ENCODE measurements at places on chromosomes 3 and 15.
A peak's percentile ranks its signal among the peaks of the same experiment; 100 is the strongest.

DNA sequence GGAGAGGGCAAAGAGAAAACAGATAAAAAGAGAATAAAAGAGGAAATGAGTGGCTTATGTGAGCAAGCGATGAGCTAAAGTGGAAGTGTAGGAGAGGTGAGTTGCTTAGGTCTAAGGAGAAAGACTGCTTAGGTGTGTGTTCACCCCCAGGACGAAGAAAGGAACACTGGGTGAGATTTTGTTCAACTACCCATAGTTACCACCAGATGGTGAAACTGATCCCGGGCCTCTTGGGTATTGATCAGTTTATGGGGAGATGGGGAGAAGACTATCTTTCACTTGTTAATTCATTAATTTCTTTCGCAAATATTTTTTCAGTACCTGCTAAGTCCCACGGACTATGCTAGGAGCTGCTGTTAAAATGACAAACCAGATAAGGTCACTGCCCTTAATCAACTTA is 33.9 kb downstream of the GAP43 start:
- no peak for DNase-seq

- no peak for DNase-seq
Measured at GRCh38 chr3:106255870-106256248, 387.0 kb upstream of the CBLB start.

DNA sequence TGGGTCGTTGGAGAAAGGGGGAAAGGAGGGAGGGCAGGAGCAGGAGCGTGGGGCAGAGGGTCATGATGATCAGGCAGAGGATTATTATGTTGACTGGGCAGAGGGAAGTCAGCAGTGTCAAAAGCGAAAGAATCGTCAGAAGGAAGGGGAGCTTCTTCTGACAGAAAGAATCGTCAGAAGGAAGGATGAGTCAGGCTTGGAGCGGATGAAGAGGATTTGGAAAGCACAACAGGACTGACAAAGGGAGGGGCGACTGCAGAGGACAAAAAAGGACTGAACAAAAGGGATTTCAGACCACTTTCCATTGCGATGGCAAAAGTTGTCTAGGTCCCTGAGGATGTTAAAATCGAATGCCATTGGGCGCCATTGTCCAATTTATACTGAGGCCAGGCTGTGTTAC is 1053.5 kb downstream of the SI start:
- DNase-seq, result no peak

- DNase-seq, result peak; percentile 38
Measured at GRCh38 chr3:40580494-40581091, 55.8 kb downstream of the ZNF621 start.

DNA sequence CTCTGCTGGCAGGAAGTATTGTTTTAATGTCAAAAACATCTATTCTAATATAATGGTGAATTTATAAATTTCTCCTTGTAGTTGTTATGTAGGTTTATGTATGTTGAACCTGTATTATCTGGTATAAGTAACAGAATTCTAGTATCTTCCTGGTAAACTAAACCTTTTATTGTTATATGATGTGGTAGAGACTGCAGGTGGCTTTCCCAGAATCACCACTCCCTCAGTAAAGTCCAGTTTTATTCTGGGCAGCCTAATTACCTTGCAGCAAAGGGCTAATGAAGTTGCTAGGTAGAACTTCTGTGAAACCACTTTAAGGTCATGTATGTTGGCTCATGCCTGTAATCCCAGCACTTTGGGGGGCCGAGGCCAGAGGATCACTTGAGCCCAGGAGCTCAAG is 15.6 kb downstream of the CSNK1G1 start:
- no peak for DNase-seq

GRCh38 chr3:72538070-72538745 is 310.0 kb downstream of the SHQ1 start:
- no peak for DNase-seq

DNA sequence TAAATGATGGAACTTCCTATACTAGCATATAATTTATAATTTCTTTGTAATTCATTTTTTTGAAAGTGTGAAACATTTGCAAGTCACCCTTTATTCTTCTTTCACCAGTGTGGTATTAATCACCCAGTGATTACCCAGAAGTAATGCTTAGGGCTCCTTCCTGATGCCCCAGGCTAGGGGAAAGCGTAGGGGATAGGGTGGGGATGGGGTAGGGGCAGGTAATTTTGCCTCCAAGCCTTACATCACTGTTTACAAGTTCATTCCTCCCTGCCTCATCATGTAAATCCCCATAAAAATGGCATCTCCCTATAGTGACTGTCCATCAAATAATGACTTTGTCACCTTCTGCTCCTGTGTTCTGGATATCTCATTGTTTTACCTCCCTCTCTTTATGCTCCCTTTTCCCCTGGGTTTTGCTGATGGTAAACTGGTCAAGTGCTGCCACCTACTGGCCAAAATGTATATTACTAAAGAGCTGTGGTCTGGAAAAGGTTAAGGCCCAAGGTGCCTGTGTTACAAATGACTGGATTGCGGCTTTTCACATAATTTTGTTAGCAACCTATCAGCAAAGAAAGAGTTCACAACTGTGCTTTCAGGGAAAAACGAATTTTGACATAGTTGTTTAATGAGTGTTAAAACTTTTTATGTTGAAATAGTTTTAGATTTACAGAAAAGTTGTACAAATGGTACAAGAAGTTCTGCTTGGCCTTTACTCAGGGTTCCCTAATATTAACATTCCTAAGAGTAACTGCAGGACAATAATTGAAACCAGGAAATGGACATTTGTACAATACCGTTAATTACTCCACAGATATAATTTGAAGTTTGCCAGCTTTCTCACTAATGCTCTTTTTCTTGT is 54.7 kb downstream of the ONECUT1 start:
- peak; percentile 78 for DNase-seq

DNA sequence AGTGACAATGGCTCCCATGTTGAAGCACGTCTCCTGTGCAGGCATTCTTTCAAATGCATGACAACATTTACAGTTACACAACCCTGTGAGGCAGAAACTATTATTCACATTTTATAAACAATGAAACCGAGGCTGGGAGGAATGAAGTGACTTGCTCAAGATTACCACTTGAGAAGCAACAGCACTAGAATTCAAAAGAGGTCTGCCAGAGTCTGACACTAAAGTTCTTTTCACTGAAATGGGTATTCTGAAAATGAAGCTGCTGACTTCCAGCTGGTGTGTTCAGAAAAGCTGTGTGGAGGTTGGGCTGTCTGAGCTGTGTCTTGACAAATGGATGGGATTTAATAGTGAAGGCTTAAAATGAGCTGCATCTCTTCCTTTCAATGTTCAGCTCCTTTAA is 104.4 kb downstream of the THSD4 start:
- DNase-seq, result no peak

DNA sequence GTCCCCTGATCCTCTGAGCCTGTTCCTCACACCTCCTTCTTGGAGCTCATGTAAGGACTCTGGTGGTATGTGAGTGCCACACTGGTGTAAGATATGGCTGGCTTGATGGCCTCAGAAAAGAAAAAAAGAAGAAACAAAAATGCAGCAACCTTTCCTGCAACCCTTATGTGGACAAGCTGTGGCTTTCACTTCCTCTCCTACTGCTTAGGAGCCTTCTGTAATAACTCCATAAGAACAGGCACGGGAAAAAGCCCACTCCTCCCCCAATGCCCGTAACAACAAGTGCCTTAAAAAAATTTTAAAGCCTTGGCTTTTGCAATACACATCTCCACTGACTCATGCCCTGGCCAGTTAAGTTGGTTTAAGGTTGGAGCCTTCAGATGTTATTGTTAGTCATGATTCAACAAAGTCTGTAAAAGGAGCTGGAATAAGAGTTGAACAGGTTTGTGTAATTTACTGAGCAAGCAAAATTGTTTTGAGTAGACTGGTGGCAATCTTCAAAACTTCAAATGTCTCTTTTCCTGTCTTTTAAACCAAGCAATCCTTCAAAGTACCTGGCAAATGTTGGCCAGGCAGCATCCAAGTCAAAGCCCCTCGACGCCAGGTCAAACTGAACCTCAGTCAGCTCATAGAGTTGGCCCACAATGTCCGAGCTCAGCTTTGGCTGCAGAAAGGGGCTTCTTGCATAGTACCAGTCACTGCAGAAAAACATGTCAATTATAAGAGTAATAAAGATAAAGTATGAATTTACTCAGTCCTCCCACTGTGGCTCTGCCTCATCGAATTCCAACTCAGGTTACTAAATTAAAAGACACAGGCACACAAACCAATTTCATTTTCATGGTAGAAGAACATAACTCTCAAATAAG is 22.9 kb downstream of the FYCO1 start:
- no peak for DNase-seq

- no peak for DNase-seq
Measured at GRCh38 chr3:126261037-126261436, 80.7 kb upstream of the ALDH1L1 start.

DNA sequence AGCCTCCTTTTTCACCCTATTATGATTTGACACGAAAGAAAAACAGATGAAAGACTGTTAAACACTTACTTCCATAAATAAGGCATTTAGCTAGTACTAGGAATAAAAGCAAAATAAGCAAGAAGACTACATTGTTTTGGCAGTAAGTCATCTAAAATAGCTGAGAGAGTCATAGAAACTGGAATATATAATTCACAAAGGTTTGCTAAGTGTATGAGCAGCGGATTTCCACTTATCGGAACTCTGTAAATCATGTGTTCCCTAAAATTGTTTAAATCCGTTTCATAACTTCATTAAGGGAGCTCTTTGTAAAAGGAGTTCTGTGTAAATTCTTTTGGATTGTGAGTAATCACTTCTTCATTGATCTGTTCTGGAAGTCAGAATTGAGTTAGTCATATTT is 202.5 kb upstream of the CBLB start:
- DNase-seq, result no peak

GRCh38 chr3:5768281-5768945 is 580.9 kb downstream of the EDEM1 start:
- DNase-seq, result no peak

GRCh38 chr3:49013738-49014660 is 4.4 kb downstream of the DALRD3 start:
- no peak for DNase-seq

GRCh38 chr3:14650193-14650592 is 1.4 kb upstream of the CCDC174 start:
- no peak for DNase-seq

- no peak for DNase-seq
Measured at GRCh38 chr3:25056-25455, 171.5 kb upstream of the CHL1 start.

DNA sequence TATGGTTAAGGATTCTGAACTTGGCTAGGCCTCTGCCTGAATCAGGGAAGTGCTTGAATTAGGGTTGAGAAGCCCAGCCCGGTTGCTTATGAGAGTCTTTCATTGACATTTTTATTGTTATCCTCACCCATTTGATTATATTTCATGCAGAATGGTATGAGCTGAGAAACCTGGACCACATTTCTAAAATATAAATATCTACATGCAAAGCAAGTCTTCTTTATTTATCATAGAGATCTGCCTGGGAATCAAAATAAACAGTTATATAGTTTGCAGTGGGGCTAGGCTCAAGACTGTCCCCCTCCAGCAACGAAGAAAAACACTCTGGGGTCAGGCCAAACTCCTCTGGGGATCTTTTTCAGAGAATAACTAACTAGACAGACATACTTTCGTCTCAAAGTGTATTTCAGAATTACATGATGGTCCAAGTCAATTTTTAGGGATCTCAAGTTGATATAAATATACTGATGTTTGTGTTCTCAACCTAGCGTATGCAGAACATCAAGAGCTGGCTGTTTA is 675.4 kb upstream of the NR2F2 start:
- no peak for DNase-seq

DNA sequence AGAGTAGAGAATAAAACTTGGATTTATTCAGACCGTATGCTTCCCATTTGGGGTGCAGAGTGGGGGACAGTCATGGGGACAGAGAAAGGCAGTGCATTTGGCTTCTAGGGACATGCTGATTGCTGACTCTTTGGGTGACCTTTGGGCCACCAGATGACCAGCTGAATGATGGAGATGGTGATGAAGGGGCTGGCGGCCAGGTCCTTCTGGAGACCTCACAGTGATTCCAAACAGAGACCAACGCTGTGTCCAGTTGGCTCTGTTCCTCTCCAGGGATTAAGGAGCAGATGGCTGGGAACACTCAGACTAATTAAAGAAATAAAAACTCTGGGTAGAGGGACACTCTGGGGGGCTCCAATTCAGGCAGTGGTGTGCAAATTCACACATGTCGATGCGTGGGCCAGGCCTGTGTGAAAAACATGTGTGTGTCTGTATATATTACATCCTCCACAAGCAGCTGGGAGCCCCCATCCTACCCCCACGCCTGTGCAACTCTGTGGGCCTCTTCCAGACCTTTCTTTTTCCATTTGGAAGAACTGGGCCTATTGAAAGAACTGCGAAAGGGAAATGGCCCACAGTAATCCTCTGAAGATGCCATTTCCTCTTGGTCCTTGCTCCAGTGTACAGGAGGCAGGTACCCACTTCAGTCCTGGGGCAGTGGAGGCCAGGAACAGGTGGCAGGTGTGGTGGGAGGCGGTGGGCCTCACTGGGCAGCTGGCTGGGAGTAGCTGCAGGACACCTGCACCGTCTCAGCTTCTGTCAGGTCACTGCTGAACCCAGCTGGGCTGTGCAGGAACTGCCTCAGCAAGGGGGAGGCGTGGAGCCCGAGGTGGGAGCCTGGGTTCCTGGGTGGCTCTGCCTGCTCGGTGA is 8.9 kb downstream of the XIRP1 start:
- DNase-seq, result no peak

GRCh38 chr15:26359855-26360254 is 413.0 kb downstream of the GABRB3 start:
- no peak for DNase-seq

- no peak for DNase-seq
Measured at GRCh38 chr3:23987356-23987755, 42.3 kb downstream of the NR1D2 start.

DNA sequence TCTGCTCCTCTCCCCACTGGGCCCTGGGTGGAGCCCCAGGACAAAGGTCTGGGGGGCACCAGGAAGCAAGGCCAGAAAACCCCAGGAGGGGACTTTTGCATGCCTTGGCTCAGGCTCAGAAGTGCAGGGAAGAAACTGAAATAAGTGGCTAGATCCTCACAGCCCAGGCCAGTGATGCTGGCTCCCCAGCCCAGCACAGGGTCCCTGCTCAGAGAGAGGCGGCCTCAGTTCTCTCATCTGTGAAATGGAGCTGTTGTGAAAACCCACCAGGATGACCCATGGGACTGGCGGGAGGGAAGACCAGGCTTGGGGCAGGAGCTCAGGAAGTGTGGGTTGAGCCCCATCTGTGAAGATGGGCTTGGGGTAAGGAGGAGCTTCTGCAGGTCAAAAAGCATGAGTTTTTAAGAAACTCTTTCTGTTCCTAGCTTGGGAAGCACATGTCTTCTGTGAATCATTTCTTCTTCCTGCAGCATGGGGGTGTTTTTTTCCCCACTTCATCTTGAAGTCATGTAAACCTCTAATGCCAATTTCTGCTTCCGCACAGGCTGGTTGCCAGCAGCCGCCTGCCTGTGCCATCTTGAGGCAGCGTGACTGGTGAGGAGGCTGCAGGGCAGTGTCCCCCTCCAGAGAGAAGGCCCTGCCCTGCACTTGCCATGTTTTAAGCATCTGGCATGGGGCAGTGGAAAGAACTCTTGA is 118.6 kb downstream of the SMAD6 start:
- no peak for DNase-seq

Data from HCT116 (cell line).